ENCODE measurements at places on chromosomes 12 and 14.

GRCh38 chr12:121295746-121296617, 527 bp downstream of the CAMKK2 start:
- no peak for DNase-seq

DNA sequence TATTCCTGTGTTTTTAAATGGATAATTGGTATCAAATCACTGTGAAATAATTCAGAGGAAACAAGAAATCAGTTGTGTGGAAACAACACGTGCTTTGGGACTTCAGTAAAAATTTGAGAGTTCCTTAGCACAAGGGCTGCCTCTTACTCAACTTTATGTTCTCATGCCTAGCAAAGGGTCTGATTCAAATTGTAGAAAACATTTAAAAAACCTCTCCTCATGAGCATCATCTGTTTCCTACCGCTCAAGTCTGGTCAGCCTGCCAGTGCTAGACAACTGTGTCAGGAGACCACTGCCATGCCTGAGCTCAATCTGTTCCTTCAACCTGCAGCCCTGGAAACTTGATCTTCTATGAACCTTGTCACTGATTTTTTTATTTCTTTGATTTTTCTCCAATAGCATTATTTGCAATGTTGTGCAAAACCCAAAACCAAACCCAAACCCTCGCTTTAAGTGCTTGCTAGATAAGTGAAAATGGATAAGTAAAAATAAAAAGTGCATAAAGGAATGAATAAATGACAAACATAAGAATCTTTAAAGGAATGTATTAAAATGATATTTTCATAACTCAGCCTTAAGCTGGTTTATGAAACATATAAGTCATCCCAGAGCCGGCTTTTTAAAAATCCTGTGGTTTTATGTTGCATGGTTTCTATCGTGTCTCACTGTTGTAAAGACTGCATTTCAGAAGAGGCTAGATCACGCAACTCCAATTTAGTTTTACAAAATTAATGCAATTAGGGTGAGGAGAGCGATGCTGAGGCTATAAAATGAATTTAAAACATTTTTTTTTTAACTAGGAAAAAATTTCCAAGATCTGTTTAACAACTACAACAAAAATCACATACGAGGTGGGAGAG, 361.2 kb upstream of the PDE3A start:
- DNase-seq, result no peak

DNA sequence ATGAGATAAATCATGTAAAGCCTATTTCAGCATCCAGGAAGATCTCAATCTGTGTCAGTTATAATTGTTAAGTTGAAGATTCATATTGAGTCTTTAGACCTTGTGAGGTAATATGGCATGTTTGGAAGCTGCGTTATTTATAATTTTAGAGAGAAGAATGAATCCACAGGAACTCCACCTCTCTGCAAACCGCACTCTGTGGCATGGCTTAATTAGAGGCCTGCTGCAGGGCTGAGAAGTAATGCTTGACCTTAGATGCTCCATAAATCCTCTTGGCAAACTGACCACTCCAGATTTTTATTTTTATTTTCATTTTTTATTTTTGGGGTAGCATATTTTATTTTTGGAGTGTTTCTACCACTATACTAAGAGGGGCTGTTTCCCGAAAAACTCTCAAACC, 28.8 kb downstream of the BCAT1 start:
- DNase-seq, result no peak

DNA sequence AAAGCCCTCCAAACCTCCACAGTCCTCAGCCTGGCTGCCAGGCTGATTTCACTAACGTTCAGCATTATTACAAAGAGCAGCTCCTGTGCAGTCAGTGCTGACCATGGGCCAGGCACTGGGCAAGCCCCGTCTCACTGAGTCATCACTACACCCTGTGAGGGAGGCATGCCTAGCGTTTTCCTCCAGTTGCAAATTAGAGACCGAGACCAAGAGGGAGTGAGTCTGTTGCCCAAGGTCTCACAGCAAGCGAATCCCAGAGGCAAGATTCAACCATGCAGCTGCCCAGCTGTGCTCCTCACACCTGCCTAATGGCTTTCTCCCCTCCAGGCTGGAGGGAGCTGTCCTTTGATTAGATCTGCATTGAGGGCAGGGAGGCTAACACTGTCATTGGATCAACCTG, 229.3 kb upstream of the LHX5 start:
- no peak for DNase-seq

GRCh38 chr12:127822809-127823411, 444.1 kb upstream of the TMEM132C start:
- no peak for DNase-seq

DNA sequence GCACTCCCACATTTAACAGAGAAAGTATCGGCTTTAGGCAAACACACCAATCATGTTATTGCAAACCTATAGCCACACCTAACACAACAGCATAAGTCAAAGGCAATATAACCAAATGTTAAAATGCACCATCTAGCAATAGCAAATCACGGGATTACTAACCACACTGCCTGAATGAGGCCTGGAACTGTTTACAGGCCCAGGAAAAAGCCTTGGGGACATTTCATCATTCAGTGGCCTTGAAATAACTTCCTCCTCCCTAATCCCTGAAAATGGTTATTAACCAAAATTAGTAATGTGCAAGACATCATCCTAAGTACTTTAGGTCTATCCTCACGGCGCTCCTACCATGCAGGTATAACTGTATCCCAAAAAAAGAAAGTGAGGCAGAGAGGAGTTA, 2.3 kb downstream of the GALC start:
- no peak for DNase-seq

- no peak for DNase-seq
Measured at GRCh38 chr12:124923905-124924734, 9.7 kb upstream of the UBC start.

DNA sequence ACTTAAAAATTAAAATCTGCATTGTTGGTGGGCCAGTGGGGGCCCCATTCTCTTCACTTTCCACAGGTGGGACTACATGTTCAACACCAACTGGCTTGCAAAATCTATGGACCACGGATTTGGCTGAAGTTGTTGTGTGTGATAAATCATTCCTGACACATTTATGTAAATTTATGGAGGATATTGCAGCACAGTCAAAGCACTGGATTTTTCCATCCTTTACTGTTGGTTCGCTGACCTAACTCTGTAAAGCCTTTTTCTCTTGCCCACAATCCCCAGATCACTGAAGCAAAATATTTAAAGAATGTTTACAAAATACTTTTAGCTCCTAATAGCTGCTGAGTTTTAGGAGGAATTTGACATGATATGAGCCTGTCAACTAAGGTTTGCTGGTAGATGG, 219.7 kb upstream of the PRICKLE1 start:
- no peak for DNase-seq

- DNase-seq, result no peak
Measured at GRCh38 chr12:119008691-119009221, 27.4 kb downstream of the SRRM4 start.

DNA sequence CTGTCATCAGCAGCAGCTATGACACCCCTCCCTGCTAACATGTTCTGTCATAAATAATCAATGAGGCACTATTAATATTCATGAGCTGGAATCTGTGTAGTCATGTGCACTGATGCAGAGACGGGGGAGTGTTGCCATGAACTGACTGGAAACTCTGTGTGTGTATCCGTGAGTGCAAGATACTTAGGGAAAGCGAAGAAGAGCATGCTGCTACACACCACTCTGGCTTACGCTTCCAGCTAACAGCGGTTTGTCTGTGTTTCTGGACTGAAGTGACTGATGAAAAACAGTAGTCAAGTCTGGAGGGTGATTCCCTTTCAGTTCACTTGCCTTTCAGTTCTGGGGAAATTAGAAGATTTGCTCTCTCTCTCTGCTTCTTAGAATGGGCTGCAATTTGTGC, 249.4 kb downstream of the PDZRN4 start:
- DNase-seq, result no peak

DNA sequence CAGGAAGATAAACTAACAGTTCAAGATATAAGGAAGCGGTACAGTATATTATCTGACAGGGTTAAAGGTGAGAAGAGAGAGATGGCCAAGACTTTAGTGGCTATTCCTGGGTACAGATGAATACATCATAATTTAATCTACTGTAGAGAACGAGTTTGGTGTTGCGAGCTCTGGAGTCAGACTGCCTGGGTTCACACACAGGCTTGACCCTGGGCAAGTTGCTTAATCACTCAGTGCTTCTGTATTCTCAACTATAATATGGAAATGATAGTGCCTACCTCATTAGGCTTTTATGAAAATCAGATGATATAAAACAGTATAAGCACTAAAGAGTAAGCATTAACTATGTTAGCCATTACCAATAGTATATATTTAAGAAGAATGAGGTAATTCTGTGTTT, 3.5 kb downstream of the PPM1H start:
- no peak for DNase-seq

DNA sequence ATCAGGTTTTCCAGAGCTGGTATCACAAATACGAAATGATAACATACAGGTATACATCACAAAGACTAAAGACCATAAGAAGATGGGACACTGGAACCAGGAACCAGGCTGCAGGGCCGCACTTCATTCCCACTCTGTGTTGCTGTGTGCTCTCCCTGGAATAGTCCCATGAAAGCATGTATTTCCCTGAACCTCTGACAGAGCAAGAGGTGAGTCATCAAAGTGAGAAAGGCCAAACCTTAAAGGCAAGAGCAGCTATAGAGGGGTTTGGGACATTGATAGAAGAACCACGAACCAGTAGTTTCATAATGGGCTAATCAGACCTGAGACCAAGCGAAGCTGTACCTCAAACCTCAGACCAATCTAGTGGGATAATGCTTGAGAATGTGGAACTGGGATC, 283.0 kb upstream of the PRKD1 start:
- no peak for DNase-seq

- DNase-seq, result no peak
Measured at GRCh38 chr12:54298904-54299303, 1.9 kb downstream of the NFE2 start.
